ENCODE measurements at places on chromosomes 2 and 18.

GRCh38 chr2:25304826-25305596, 36.7 kb downstream of the DNMT3A start:
- DNase-seq: no peak

- no peak for DNase-seq
These were observed 167.8 kb upstream of the APCDD1 start for GRCh38 chr18:10286580-10287150.

GRCh38 chr2:70496819-70497218, 56.8 kb downstream of the TGFA start:
- no peak for DNase-seq

GRCh38 chr18:23134780-23135549, at the start of gene CABLES1:
CABLES1 (plus strand) TSS chr18:23135485; CDS start chr18:23135763, 278 bp downstream.
- no peak for DNase-seq

DNA sequence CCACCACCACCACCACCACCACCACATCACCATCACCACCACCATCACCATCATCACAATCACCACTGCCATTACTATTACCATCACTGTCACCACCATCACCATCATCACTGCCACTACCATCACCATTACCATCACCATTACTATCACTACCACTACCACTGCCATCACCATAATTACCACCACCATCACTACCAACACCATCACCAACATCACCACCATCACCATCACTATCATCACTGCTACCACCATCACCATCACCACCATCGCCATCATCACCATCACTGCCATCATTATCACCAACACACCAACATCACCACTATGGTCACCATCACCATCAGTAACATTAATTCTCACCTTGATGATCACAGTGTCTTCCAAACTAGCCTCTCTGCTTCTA, 291.4 kb downstream of the TGIF1 start:
- no peak for DNase-seq

GRCh38 chr2:195648787-195649186, 8.2 kb upstream of the SLC39A10 start:
- DNase-seq: no peak

- DNase-seq: peak; percentile 87
These were observed 71.6 kb downstream of the RRM2 start for GRCh38 chr2:10193851-10194820.

DNA sequence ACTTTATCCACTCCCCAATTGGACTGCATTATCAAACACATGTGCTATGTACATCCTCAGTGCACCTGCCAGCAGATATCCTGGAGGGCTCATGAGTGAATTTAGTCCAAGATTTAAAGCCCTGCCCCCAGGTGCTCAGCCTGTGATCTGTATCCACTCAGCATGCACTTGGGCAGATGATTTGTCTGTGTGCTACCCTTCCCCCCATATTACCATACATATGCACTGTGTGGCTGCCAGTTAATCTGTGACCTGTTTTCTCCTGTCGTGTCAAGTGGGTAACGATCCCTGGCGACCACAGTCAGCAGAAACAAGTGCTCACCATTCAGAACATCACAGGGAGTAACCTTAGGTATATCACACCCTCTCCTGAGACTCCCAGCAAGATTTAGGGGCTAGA, 10.2 kb downstream of the NAGK start:
- DNase-seq: no peak

GRCh38 chr2:207422380-207422779, 107.4 kb upstream of the CREB1 start:
- no peak for DNase-seq

DNA sequence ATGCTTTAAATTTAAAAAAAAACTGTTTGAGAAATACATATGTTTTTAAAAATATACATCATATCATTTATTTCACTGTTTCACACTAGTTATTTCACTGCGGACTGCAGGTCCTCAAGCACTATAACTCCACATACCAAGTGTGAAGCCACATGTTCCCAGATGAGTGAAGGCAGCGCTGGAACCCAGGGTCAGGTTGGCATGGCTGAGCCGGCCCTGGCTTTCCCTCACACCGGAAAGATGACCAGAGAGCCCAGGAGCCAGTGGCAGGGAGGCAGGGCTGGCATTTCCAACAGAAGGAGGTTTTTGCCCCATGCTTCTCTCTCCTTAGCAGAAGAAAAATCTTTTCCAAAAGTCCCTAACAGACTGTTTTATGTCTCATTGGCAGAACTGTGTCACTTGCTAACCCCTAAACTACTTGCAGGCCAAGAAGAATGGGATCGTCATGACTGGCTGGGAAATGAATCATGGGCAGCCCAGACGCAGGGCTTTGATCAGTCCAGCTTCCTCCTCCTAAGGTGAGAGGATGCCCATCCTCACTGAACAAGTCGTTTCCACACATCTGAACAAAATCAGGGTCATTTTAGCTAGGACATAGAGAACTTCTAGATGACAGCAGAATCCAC, 287.6 kb upstream of the HNRNPA3 start:
- no peak for DNase-seq

GRCh38 chr2:147824620-147825019, 20.2 kb upstream of the ACVR2A start:
- no peak for DNase-seq

- no peak for DNase-seq
These were observed 507 bp downstream of the CNNM4 start for GRCh38 chr2:96760986-96761832.

DNA sequence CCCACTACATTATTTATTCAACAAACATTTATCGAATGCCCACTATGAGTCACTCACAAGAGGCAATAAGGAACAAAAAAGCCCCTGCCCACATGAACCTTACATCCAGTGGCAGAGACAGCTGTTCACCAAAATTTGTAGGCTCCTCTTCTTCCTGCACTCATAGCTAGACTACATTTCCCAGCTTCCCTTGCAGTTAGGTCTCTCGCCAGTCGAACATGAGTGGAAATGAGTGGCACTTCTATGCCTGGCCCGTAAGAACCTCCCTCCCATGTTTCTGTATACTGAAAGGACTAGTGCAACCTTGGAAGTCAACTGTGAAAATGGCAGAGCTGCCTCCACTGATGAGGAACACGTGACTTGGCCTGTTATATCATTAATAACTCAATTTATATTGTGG, 19.4 kb upstream of the NCOA1 start:
- DNase-seq: no peak

GRCh38 chr2:113376913-113377445, 60.5 kb upstream of the ZNG1B start:
- no peak for DNase-seq

- no peak for DNase-seq
These were observed 73.0 kb downstream of the LTBP1 start for GRCh38 chr2:33019796-33020195.

- no peak for DNase-seq
These were observed 247.7 kb downstream of the TPGS2 start for GRCh38 chr18:36580874-36581750.

DNA sequence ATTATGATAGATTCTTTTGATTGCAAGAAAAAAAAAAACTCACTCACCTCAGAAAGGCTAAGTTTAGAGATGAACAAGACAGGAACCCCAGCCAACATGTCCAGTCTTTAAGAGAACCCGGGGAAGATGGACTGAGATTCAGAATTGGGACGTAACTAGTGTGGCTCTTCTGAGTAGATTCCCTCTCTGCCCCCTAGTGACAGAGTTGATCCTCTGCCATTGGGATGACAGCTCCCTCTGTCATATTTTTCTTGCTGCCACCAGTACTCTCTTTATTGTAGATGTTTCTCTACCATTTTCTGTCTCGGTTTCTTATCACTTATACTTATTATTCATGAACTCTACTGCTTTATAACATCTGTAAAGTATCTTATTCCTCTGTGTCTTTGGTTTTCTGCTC, 77.7 kb downstream of the GULP1 start:
- no peak for DNase-seq

DNA sequence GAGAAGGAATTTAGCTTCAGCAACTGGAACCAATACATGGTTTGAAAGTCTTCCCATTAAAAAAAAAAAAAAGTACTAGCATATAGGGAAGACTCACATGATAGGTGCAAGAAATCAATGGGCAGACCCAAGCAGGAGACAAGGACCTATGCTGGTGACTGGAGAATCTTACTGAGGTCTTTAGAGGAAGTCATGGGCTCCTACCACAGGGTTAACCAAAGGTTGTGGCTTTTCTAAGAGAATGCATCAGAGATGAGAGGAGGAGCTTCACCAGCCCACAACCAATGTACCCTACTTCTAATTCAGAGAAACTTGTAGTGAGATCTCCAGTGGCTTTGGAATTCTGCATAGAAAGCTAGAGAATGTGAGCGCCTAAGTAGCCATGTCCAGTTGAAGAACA, 207.4 kb downstream of the NCKAP5 start:
- no peak for DNase-seq
